Stimulated activated naive B cell treated with anti-CD40 and anti-IgM and Interleukin-4, amounts not matched to agents 10 μg/mL and 1 μg/mL and 100 μg/mL, for 72 hours (primary cell): ENCODE measurements at places on chromosomes 5 and 9.

DNA sequence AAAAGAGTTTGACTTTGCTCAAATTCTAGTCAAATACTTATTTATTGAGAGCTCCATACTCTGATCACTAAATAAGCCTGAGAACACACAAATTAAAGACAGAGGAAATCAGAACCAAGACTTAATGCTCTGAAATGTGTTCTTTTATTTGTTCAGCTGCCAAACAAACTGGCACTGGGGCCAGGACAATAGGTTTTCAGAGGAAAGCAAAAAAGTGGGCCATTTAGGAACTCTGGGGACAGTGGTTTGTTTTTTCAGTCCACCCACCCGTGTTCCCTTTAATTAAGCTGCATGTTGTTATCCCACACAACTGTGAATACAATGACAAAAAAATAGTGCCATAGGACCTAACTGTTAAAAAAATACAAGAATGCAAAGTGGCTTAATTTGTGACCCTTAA, 95.4 kb upstream of the RETREG1 start:
- no peak for DNase-seq

- no peak for DNase-seq
Measured at GRCh38 chr5:74093561-74093960, 467.6 kb downstream of the ARHGEF28 start.

- no peak for DNase-seq
Measured at GRCh38 chr9:134571946-134572917, 69.4 kb upstream of the COL5A1 start.

DNA sequence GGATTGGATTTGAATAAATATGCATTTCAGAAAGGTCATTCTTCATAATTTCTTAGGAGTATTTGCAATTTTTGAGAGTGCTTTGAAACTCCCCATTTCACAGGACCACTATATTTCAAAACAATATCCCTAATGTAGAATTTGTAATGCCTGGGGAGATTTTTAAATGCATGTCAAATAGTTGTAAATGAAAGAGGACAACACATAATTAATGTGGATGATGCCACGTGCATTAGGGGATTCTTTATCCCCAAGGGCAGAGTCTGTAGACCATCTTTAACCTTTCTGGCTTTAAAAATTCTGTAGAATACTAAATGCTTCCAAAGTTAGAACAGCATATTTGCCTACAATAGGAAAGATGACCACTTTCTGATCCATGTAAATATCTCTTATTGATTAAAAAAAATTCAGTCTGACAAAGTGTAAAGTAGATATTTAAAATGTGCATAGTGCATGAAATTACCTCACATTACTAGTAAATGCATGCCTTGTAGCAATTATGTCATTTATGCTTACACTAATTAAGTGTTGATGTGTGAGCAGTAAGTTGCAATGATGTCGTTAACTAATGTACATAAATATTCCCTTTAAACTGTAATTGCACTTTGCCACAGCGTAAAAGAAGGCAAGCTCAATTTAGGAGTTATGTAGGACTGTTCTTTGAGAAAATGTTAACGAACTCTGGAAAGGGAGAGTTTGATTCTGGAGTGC, 416.1 kb downstream of the PSAT1 start:
- no peak for DNase-seq

GRCh38 chr9:137275588-137276472, 1.7 kb upstream of the TOR4A start:
- no peak for DNase-seq

GRCh38 chr9:128469070-128469469, 13.3 kb downstream of the ODF2 start:
- DNase-seq: no peak
